ENCODE measurements at places on chromosomes 2 and 18.

GRCh38 chr2:17043173-17043572, 377.5 kb upstream of the CYRIA start:
- no peak for DNase-seq

DNA sequence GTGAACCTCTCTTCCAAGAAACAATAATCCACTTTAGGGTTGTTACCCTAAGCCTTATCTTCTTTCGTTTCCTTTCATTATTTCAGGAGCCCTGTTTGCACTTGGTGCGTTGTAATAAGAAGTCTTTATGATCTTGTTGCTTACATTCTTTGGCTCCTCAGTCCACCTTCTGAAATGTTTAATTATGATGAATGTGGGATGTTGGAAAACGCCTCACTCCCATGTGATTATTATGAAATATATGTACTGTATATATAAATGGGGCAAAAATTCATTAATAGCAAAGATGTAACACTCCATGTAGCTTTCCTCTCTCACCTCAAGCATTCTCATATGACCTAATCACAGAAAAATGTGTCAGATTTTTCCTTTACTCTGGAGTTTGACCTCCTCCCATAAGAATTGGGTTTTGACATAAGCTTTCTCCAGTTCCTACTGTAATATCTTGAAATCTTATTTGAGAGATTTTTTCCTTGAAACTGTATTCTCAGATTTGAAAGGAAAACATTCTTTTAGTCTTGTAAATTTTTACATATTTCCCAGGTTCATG, 397.2 kb upstream of the FANCL start:
- no peak for DNase-seq

DNA sequence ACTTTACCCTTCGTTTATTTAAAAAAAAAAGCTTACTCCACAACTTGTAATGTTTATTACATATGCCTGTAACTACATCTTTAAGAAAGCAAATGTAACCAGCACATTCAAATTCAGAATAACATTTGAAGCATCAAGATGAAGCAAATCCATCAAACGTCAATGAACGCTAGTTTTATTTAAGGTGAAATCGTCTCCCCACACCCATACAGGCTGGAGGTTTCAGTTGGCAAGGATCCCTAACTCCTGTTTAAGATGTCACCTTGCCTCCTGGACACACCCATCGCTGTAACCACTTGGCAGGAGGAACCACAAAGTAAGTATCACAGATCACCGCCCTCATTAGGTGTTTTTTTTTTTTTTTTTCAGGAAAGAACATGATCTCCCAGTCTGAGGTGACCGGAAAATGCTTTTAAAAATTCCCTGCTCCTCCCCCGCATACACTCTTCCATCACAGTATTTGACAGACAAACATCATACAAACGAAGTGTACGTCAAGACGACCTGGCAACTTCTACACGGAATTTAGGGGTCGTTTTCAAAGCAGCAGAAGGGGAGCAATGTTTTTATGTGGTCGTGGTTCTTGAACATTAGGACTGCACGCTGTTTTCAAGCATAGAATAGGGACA, 19.7 kb upstream of the STPG4 start:
- peak; percentile 51 for DNase-seq

GRCh38 chr2:67727623-67728022, 330.5 kb downstream of the ETAA1 start:
- no peak for DNase-seq
